Hippocampal formation (tissue), 2 donors: ENCODE measurements at places on chromosomes 11 and 22.

- no peak for DNase-seq
Measured at GRCh38 chr22:37273126-37273845, 9.0 kb upstream of the CYTH4 start.

DNA sequence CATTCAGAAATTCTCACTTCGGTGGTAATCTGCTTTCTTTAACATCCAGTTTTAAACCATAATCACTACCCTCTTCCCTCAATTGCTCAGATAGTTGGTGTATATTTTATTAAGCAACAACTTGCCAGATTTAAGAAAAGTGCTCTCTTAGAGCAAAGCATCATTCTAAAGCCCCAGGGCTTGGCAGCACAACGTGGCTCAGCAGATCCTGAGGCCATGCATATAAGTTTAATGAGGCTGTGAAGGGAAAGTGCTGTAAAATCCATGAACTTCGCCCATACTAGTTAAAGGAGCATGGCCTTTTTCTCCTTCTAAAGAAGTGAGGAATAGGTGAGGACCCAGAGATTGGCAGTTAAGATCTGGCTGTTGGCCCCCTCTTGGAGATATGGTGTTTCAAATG, 482.3 kb upstream of the CCDC90B start:
- DNase-seq, result no peak

GRCh38 chr11:69460540-69461257, 20.8 kb upstream of the LINC01488 start:
- DNase-seq, result no peak

GRCh38 chr11:15123849-15124248, 9.1 kb downstream of the INSC start:
- DNase-seq, result no peak

DNA sequence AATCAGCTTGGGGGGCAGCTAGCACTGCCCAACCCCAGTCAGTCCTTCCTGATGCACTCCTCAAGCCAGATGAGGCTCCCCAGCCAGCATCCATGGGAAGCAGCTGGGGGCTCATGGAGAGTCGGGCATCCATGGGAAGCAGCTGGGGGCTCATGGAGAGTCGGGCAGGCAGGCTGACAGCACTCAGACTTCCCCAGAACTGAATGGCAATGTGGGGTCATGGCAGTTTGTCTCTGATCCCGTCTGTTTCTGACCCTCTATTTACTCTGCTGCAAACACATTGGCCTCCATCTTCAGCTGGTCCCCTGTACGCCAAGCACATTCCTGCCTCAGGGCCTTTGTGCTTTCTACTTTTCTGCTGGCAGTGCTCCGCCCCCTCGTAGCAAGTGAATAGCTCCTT, 314.8 kb downstream of the NTM start:
- no peak for DNase-seq

- DNase-seq, result no peak
Measured at GRCh38 chr11:17291710-17292109, 15.2 kb downstream of the NUCB2 start.

- DNase-seq, result no peak
Measured at GRCh38 chr11:69509381-69509780, 27.9 kb downstream of the LINC01488 start.

DNA sequence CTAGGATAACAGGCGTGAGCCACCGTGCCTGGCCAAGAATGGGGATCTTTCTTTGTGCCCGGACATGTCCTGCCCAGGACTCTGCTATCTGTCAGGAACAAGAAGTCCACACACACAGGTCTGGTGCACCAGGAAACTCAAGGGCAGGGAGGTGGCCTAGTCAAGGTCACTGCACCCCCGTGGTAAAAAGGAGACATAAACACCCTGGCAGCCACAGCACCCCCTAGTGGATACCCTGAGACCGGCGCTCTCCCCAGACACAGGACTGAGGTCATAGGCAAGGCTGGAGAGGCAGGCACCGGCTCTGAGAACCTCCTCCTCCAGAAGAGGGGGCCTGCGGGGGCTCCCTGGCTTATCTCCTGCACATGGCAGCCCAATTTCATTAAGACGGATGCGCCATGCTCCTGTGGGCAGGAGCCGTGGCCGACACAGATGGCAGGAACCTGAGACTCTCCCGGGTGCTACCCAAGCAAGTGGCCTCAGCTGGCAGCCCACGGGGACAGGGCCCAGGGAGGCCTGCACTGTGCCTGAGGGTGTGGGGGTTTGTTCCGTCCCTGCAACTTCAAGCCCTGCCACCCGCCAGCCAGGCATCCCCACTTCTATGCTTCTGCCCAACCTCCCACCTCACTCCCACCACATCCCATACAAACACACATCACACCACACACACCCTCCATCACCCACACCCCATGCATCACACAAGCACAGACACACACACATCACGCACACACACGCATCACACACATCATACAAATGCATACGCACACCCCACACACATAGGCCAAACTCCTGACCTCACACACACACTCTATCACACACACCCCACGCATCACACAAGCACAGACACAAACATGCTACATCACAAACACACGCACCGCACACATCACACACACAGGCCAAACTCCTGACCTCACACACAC, 19.6 kb downstream of the MACROD1 start:
- no peak for DNase-seq

GRCh38 chr11:1140642-1141490, 16.9 kb upstream of the MUC5AC start:
- DNase-seq, result no peak

DNA sequence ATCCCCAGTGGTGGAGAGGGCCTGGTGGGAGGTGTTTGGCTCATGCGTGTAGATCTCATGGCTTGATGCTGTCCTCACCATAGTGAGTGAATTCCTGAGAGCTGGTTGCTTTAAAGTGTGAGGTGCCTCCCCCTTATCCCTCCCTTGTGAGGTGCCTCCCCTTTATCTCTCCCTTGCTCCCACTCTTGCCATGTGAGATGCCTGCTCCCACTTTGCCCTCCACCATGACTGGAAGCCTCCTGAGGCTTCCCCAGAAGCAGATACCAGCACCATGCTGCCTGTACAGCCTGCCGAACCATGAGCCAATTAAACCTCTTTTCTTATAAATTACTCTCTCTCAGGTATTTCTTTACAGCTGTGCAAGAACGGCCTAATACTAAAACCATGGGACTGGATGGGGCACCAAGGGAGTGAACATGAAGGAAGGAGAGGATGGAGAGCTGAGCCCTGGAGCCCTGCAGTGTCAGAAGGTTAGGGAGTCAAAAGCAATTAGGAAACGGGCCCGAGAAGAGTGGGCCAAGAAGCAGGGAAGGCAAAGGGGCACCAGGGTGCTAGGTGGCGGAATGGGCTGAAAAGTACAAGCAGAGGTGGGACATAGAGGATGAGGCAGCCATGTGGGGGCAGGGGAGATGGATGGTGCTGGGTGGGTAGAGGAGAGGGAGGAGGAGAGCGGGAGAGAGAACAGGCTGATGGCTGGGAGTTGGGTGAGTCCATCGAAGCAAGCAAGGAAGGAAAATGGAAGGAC, 9.4 kb downstream of the IFITM10 start:
- no peak for DNase-seq

- no peak for DNase-seq
Measured at GRCh38 chr11:12529793-12530192, 144.4 kb upstream of the TEAD1 start.

GRCh38 chr11:68780829-68781228, 29.5 kb upstream of the TESMIN start:
- no peak for DNase-seq

- DNase-seq, result no peak
Measured at GRCh38 chr11:128061281-128061871, 526.0 kb downstream of the ETS1 start.
